ENCODE measurements at places on chromosomes 16 and 17.

- DNase-seq = no peak
Observed at GRCh38 chr16:68069511-68070248, 15.5 kb upstream of the NFATC3 start.

GRCh38 chr17:63843910-63844677 is 1.6 kb upstream of the SMARCD2 start:
- no peak for DNase-seq

DNA sequence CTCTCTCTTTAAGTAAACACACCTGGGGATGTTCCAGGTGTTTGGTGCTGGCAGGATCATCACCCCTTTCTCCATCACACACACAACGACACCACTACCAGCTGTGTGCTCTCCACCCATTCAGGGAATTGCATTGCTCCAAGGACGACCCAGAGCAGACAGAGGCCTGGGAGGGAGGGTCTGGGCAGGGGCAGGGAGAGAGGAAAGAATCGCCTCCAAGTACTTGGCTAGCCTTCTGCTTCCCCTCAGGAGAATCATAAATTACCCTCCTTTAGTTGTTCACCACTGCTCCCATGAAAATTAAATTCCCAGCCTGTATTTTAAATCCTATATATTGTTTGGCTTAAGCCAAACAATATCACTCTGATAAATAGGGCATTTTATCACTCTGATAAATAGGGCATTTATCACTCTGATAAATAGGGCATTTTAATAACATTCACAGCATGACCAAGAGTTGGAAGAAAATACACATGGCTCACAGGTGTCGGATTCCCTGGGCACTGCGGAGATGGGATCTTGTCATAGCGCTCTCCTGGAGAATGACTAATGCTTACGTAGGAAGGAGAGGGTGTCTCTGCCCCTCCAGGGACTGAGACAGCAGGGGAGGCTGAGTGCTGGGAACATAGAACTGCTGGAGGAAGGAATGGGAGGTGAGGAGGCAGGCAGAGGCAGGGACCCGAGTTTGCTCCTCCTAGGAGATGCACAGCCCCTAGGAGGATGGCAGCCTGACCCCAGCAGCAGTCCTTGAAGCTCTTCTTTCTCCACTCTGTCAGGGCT is 673.6 kb downstream of the HS3ST4 start:
- DNase-seq = no peak

DNA sequence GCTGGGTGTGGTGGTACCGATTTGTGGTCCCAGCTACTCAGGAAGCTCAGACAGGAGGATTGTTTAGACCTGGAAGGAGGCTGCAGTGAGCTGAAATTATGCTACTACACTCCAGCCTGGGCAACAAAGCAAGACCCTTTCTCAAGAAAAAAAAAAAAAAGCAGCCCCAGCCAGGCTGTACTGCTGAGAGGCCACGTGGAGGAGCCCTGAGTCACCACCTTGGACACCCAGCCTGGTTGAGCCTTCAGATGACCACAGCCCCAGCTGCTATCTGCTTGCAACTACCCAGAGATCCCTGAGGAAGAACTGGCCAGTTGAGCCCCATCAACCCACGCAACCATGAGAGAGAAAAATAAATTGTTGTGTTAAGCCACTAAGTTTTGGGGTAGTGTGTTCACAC is 23.6 kb upstream of the GPRC5C start:
- no peak for DNase-seq

- DNase-seq = no peak
Observed at GRCh38 chr16:88853325-88853941, 3.3 kb downstream of the GALNS start.

DNA sequence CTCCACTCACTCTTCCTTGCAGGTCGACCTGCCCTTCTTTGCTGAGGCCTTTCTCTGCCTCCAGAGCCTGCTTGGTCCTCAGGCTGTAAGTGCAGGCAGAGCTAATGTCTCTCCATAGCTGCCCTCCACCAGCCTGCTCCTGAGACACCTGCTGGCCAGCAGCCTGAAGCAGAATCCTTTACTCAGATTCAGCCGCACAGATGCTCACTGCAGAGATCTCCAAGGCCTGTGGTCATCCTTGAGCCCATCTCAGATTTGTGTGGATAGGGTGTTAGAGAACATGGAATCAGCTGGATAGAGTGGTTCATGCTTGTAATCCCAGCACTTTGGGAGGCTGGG is 11.5 kb downstream of the DEXI start:
- no peak for DNase-seq

GRCh38 chr16:24085666-24086065 is 170.5 kb upstream of the CACNG3 start:
- no peak for DNase-seq

GRCh38 chr17:37100231-37100630 is 151.5 kb downstream of the AATF start:
- DNase-seq = no peak

DNA sequence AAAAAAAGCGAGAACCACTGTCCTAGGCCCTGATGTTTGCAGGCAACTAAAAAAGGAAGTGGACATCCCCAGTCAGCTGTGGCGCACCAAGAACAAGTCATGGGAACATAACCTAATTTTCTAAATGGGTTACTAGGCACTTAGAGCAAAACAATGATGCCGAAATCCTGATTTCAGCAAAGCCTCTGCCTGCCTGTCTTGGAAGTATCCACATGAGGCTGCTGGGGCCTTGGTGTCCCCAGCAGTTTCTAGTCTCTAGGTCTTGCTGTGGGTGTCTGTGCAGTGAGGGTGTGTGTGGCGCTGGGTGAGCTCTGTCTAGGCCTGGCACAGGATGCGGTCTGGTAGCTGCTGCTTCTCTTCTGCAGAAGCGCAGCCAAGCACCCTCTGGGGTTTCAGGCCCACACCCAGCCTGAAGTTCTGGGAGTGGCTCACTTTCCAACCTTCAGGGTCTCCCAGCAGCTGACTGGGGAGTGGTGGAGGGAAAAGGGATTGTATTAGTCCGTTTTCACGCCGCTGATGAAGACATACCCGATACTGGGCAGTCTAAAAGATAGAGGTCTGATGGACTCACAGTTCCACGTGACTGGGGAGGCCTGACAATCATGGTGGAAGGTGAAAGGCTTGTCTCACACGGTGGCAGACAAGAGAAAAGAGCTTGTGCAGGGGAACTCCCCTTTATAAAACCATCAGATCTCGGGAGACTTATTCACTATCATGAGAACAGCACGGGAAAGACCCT is 21.1 kb downstream of the STH start:
- peak; percentile 17 for DNase-seq

GRCh38 chr16:73629011-73629410 is 581.1 kb upstream of the ZFHX3 start:
- DNase-seq = no peak

GRCh38 chr16:72066747-72067146 is 3.7 kb downstream of the HPR start:
- DNase-seq = no peak

DNA sequence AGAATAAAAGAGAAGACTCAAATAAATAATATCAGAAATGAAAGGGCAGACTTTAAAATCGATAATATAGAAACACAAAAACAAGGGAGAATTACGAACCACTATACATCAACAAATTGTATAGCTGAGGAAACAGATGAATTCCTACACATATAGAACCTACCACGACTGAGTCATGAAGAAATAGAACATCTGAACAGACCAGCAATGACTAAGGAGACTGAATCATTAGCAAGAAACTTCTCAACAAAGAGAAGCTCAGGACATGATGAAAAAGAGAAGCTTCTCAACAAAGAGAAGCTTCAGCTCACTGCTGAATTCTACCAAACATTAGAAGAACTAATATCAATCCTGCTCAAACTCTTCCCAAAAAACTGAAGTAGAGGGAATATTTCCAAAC is 255.9 kb downstream of the CEP112 start:
- no peak for DNase-seq

DNA sequence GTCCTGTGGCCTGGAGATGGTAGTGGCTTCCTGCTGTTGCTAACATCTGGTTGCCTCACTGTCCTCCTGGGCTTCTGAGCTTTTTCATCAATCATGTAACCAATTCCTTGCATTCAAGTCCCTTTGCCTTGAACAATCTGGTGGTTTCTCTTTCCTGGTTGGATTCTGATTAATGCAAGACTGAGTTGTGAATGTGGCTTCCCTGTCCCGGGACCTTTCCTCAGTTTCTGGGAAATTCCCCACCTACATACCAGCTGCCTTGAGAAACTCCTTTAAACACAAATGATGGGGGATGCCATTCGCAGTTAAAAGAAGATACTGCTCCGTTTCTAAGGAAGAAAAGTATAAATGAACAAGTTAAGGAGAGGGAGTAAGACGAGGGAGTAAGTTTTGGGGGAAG is 39.9 kb upstream of the NLRP1 start:
- no peak for DNase-seq

- no peak for DNase-seq
Observed at GRCh38 chr17:53127331-53127730, 695.4 kb upstream of the KIF2B start.

- DNase-seq = no peak
Observed at GRCh38 chr17:48624544-48625494, 1.3 kb downstream of the HOXB9 start.

- no peak for DNase-seq
Observed at GRCh38 chr17:65855245-65855644, 293.8 kb upstream of the AXIN2 start.

- DNase-seq = no peak
Observed at GRCh38 chr17:82241183-82241925, 12.5 kb downstream of the SLC16A3 start.

DNA sequence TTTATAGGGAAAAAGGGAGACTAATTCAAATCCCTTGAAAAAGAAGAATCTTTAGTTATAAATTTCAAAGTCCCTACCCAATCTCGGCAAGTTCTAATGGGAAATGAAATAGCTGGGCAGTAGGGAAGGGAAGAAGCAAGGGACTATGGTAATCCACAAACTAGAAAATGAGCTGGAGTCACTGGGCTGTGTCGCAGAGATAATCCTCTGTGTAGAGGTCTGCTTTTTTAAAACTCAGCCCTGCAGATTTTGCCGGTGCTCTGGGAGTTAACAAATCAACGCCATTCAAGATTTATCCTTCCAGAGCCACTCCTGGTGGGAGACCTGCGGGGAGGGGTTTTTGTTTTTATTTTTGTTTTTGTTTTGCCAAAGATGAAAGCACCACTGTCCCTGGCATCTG is 20.8 kb downstream of the SNX11 start:
- no peak for DNase-seq

- no peak for DNase-seq
Observed at GRCh38 chr17:43791589-43791988, 11.4 kb downstream of the CFAP97D1 start.

GRCh38 chr17:74351552-74352210 is 10.0 kb downstream of the BTBD17 start:
- DNase-seq = no peak

DNA sequence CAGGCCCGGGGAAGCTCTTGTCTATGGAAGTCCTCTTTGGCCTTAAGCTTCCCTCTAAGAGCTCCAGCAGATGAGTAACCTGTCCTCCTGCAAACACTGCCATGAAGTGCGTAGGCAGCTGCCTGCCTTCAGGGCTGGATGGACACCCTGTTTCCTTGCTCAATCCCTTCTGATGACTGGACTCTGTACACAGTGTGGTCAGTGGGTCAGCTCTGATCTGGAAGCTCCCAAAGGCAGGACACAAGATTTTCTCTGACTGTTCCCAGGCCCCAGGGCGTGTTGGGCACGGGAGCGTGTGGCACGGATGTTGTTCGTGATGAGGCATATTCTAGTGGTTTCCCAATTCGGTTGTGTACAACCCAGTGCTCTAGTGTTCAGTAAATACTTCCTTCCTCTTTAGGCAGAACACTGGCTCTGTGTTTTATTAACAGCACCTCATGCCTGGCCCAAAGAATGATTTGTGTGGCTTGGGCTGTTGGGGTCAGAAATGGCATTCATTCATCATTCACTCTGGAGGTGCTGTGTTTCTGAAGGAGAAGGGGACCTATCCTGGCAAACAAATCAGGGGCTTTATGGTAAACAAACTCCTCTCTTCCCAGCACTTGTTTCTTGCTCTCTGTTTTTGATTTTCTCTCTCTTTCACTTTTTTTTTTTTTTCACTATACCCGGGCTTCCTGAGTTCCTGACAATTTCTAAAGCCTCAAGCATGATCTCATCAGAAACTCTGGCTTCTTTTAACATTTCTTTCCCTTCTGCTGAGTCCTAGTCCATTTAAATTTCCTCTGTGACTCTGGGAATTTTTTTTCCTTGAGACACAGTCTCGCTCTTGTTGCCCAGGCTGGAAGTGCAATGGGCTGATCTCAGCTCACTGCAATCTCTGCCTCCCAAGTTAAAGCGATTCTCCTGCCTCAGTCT is 12.0 kb upstream of the RNF157 start:
- DNase-seq = no peak

DNA sequence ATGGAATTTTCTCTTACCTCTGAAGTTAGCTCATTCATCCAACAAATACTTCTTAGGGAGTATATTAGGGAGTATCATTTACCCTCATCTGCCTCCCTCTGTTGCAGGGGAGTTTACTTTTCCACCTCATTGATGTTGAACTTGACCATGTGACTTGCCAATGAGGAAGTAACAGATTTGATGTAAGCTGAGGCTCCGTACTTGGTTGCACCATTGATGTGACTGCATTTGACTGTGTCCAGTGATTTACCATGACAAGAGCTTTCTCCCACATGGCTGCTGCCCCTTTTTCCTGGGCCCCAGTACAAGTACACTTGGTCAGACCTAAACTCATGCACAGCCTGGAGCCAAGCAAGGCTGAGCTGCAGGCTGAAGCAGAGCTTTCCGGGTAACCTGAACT is 81.6 kb upstream of the HS3ST2 start:
- DNase-seq = no peak

DNA sequence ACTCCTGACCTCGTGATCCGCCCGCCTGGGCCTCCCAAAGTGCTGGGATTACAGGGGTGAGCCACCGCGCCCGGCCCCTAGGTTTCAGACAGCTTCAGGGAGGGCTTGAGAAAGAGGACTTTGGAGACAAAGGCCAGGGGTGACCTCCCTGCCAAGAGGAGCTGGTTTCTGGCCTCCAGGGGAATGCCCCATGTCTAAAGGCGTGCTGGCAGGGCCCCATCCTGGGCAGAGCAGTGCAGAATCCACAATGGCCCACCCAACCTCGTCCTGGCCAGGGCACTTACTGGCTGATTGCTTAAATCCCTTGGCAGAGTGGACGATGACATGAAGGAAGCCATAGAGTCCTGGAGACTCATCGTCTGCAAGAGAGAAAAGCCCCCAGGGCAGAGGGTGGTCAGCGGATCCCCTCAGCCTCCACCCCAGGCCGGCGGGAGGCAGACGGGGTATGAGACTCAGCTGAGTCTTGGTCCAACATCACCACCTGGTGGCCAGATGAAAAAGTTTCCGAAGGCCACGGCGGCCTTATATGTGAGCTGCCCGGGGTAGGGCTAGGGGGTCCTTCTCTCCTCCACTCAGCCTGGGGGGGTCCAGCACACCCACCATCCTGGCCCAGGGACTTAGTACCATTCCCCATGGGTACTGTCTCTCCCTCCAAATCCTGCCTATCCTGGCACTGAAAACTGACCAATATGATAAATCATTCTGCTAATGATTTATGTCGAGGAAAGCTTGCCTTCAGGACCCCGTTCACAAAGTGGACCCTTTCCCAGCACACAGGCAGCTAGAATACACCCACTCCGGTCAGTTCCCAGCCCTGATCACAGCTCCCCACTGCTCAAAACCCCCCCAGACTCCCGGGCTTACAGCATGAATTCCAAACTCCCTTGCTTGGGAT is 59.1 kb downstream of the TIMM22 start:
- peak; percentile 9 for DNase-seq

All from stimulated activated CD4-positive, alpha-beta T cell treated with anti-CD3 and anti-CD28 coated beads, Interleukin-15, amount 100 ng/mL, for 1 hour (primary cell).